Iris pigment epithelial cell (primary cell): ENCODE measurements at places on chromosomes 7 and 10.

DNA sequence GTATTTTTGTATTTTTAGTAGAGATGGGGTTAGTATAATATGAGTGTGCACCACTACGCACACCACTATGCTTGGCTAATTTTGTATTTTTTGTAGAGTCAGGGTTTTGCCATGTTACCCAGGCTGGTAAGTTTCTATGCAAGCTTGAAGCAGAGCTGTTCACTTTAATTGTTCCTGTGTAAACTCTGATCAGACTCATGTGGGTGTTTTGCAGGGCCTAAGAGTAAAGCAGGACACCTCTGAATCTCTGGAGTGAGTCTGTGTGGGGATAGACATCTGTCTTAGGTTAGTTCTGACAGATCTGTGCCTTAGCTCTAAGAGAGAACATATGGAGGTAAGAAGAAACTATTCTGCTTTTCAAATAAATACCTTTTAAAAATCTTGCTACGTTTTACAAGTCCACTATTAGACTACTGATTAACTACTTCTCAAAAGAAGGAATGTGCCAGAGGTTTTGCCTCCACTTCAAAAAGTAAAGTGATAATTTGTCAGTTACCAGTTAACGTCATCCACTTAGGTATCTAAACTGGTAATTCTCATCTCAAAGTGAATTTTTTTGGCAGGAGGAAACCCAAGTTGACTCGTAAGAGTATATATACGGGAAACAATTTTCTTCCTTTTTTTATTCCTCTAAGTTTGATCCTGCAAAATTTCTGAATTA lies 1.1 kb downstream of the COL17A1 start:
- no peak for DNase-seq

GRCh38 chr7:85004402-85004801 lies 182.5 kb downstream of the SEMA3D start:
- peak; percentile 31 for DNase-seq

GRCh38 chr7:122949186-122949585 lies 46.3 kb downstream of the TAS2R16 start:
- no peak for DNase-seq

DNA sequence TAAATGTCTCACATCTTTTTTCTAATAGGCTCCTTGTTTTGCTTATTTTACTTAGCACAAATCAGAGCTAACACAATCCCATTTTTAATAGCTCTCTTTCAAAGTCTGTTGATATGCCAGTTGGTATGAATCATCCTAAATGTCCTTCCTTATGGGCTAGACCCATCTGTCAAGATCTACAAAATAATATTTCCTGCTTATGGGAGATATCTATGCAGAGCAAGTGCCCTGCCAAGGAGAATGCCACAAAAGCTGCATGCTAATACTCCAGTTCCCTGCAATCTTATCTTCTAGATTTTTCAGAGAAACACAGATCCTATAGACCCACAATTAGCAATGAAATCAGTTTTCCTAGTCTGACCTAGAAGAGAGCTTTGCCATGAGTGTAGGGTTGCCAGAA lies 230.8 kb upstream of the NPVF start:
- no peak for DNase-seq

DNA sequence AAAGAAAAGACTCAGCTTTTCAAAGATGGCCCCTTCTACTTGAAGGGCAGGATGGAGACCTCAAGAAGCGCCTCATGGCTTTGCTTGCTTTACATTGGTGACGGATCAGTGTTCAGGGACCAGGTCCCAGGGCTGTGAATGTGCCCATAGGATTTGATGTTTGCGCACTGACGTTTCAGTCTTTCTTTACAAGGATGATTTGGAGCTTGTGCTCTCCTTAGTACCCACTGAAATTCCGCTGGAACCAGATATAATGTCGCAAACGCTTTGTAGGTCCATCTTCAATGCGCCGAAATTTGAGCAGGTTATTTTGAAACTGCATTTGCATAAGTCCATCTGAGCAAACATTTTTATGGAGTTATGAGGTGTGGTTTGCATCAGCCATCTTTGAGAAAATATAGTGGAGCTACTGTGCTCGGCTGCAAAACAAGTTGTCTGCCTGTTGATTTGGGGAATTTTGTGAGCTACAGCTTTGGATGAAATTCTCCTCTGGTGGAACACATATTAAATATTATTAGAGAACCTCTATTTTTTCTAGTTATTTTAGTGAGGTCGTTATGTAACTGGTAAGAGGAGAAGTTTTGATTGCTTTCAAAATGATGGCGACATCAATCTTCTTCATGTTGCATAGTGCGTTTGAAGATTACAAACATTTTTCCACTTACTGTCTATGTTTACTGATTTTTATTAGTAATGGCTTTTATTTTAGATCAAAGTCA lies 2.4 kb downstream of the RBM20 start:
- DNase-seq, result no peak

- no peak for DNase-seq
Observed at GRCh38 chr7:44626620-44627019, 20.2 kb downstream of the OGDH start.
